ENCODE measurements at places on chromosomes 11 and 22. TPM values are rescaled to one million over a fixed set of nuclear protein-coding genes. Genes with fewer than 3 reads are reported as not detected.

DNA sequence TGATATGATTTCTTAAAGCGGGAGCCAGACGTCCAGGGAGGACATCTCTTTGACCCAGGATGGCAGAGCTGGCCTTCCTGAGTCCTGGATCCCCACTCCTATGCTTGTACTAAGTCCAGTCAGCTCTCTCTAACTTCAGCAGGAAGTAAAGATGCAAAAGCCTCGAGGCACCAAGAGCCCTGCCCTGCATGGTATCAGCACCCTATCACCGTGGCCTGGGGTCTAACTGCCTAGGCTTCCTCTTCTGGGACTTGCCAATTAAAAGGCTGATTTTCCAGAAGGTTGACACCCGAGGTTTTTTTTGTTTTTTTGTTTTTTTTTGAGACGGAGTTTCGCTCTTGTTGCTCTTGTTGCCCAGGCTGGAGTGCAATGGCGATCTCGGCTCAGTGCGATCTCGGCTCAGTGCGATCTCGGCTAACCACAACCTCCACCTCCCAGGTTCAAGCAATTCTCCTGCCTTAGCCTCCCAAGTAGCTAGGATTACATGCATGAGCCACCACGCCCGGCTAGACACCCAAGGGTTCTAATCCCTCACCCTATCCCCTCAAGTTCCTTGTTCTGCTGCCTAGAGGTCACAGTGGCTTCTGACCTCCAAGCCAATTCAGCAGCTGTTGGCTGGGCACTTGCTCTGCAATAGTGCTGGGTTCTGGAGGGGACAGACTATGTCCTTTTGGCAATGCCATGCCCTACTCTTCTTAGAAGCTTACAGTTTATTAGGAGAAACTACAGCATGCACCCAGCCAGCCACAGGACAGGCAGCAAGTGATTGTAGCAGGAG lies 50.6 kb upstream of the FTH1 start:
- no peak overlapping the region for H3K27ac ChIP-seq
- no peak for DNase-seq
- no peaks in the 10 kb centered on the region for H3K36me3 ChIP-seq
- H3K4me1 ChIP-seq, result peaks cover 53% of the 10 kb centered on the region

- H3K27me3 ChIP-seq, result no peaks in the 10 kb centered on the region
- H3K4me1 ChIP-seq, result no peaks in the 10 kb centered on the region
- H3K36me3 ChIP-seq, result 0 out of 2 replicates have a peak, but pooled peaks cover 2% of the 10 kb centered on the region
- DNase-seq, result no peak
Measured at GRCh38 chr11:96396637-96397036, 6.8 kb downstream of the JRKL start.

GRCh38 chr22:36111316-36111715 lies 49.2 kb downstream of the APOL3 start:
- H3K27me3 ChIP-seq, result no peaks in the 10 kb centered on the region
- DNase-seq, result no peak
- H3K36me3 ChIP-seq, result no peaks in the 10 kb centered on the region
- no peak overlapping the region for H3K27ac ChIP-seq
- H3K4me3 ChIP-seq, result no peak overlapping the region

Gene SYT8
- total RNA-seq, result 0.06 TPM

Gene SLC43A1
- 6.4 TPM for total RNA-seq
